ENCODE measurements at places on chromosomes 1 and 21.

GRCh38 chr1:101217148-101217547 is 19.7 kb upstream of the S1PR1 start:
- no peak for DNase-seq

DNA sequence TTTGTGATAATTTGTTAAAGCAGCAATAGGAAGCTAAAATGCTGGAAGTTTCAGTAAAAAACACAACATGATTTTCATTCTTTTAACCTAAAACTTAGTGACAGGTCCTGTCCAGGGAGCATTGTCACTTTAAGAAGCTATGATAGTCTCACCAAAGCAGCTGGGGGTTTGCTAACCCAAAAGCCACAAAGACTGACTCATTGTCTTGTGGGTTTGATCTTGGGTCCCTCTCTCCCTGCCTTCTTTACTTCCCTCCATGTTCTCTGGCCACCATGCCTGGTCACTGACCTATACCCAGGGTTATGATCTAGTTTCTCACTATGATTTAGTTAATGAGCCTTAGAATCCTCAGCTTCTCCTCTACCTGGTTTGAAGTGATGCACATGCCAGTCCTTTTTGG is 213.5 kb upstream of the PTGFR start:
- DNase-seq = no peak

DNA sequence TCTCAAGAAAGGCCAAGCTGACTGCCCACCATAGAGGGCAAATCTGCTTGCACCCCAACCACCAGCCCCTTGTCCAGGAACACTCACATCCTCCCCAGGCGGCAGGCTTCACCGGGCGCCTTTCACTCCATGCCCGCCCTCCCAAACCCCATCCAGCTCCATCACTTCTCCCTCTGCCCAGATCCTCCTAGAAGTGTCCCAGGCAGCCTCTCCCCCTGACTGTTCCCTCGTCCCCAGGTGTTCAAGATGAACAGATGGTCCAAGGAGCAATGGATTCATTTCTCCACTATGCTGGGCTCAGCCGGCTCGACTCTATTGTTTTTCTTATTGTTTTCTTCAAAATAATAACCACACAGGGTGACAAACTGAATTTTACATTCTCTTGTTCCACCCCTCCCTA is 22.1 kb downstream of the S100A6 start:
- no peak for DNase-seq

GRCh38 chr1:8358897-8359616 is 41.1 kb downstream of the SLC45A1 start:
- no peak for DNase-seq

GRCh38 chr1:243394601-243395464 is 139.0 kb downstream of the SDCCAG8 start:
- DNase-seq = no peak

GRCh38 chr21:44800971-44801467 is 601 bp downstream of the UBE2G2 start:
- no peak for DNase-seq
